ENCODE measurements at places on chromosomes 5 and 9.

- DNase-seq: no peak
Measured at GRCh38 chr9:133672503-133673257, 36.5 kb downstream of the DBH start.

DNA sequence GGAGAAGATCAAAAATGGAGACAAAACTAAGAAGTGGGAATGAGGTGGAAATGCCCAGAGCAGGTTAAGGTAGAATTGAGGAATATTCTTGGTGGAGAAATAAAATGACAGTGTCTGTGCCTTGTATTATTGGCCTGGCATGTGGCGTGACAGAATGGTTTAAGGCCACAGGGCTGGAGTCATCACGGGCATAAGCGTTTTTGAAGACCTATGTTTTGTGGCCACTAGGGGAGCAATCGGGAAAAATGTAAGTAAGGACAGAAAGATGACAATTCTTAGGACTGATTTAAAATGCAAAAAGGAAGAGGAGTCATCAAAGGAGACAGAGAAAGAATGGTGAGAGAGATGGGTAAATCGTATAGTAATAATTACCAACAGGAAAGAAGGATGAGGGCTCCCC, 72.2 kb upstream of the EPB41L4A start:
- no peak for DNase-seq

DNA sequence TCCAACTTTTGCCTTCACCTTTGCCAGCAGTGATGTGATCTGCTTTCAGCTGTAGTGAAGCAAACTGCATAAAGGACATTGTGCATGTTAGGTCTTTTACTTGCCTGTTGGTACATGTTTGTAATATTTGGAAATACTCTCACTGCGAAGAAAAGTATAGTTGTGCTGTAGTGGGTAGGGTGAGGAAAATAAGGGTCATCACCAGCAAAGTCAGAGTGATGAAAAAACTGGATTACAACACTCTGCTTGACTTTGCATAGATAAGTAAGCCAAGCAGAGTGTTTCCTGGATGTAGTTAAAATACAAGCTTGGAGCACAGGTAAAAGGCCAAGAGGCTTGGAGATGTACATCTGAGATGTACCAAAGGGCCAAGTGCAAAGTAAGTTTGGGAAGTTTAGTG, 16.7 kb downstream of the TGFBR1 start:
- DNase-seq: no peak

GRCh38 chr5:40397091-40397490, 282.6 kb upstream of the PTGER4 start:
- no peak for DNase-seq

DNA sequence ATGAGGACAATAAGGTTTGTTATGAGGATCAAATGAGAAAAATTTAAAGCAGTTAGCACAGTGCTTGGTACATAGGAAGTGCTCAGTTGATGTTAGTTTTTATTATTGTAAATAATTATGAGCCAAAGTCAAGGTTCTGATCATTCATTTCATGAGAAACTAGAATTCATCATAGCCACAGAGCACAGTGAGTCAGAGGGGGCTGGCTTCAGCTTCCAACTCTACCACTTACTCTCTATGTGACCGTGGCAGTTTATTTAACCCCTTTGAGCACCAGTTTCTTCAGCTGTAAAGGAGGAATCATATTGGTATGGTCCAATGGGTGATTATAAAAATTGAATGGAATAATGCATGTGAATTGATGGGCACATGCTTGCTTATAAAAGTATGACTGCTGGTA, 39.4 kb downstream of the KLHL3 start:
- DNase-seq: no peak

GRCh38 chr5:61431923-61432620, 100.0 kb downstream of the ZSWIM6 start:
- no peak for DNase-seq
